BJ (cell line): ENCODE measurements at places on chromosomes 5 and 9.
A peak's percentile ranks its signal among the peaks of the same experiment; 100 is the strongest.

GRCh38 chr5:122611406-122611805 lies 163.5 kb upstream of the SNX2 start:
- DNase-seq: no peak

DNA sequence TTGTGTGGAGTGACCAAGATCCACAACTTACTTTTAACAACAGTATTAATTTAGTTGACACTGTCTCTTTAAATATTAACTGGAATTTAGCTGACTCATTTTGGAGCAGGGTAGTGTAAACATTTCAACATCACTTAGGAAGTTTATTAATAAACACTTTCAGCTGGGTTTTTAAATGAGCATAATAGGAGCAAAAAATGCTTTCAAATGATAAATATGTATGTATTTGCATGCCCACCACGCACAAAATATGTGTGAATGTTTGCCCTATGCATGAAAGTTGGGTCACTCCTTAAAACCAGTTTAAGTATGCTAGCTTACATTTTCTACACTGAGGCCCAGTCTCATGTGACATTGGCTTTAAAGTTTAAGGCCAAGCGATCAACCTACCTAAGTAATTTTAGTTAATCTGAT lies 2.9 kb downstream of the ZFAND5 start:
- DNase-seq: no peak

- DNase-seq: no peak
These were observed 49.8 kb downstream of the PRRC1 start for GRCh38 chr5:127567026-127567768.

DNA sequence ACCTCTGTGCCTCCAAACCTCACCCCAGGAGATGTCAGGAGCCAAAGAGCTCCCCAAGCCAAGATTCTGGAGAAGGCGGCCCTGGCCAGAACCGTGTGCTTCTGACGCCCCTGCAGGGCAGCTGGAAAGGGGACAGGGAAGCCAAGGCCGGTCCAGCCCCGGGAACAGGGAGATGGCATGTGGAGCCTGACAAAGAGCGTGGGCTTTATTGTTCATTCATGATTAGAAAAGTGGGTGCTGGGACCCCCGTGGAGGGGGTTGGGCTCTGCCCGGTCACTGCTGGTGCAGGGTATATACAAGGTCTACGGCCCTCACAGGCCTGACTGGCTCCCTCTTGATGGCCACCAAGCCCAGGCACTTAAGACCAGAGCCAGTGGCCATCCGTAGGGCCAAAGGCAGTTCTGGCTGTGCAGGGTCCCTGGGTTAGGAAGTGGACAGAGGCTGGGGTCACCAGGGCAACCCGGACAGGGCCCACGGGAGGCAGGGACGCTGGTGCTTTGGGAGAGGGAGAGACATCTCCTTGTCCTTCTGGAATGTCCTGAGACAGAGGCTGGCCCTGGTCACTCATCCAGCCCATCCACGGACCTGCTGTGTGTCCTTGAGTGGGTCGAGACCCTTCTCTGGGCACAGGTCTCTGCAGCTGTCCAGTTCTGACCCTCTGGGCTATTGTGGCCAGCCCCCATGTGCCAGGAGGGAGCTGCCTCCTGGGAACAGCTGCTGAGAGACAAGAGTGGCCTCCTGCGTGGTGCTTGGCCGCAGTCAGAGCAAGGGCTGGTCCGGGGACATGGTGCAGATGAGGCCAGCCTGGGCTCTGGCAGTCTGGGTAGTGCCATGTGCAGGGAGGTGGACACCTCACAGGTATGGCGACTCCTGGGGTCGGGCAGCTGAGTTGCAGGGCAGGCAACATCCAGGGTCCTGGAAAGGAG lies 12.5 kb downstream of the NINJ1 start:
- no peak for DNase-seq

GRCh38 chr5:160769301-160769700 lies 82.7 kb downstream of the ATP10B start:
- DNase-seq: no peak

- no peak for DNase-seq
These were observed 96.5 kb downstream of the TLE1 start for GRCh38 chr9:81592887-81593266.

- DNase-seq: peak; percentile 34
These were observed 65.2 kb downstream of the TRIO start for GRCh38 chr5:14208071-14209021.

GRCh38 chr9:106179191-106179590 lies 484.9 kb downstream of the TMEM38B start:
- DNase-seq: no peak

DNA sequence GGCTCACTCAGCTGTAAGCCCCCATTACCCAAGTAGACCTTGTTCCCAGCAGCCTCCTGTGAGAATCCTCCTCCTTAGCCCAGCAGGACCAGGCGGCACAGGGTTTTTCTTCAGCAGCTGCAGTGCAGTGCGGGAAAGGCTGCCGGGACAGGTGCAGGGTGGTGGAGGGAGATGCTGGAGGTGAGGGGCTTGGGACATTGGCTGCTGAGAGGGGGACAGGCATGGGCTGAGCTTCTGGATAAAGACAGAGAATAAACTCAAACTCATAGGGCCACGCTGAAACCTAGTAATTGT lies 174.7 kb downstream of the CACNA1B start:
- no peak for DNase-seq

DNA sequence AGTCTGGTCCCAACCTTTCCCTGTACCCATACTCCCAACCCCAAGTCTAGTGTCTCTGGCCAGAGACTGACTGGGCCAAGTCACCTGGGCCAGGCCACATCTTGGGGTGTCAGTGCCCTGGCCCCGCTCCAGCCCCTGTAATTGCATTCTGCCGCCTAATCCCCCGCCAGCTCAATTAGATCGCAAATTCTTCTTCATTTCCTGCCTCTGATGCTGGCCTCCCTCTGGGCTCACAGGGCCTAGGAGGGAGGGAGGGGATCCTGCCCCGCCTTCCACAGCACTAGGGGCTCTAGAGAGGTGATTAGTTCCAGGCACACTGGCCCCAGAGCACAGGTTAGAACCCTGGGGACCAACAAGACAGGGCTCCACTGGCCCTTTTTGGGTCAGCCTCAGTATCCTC lies 5.5 kb downstream of the CXXC5 start:
- no peak for DNase-seq

DNA sequence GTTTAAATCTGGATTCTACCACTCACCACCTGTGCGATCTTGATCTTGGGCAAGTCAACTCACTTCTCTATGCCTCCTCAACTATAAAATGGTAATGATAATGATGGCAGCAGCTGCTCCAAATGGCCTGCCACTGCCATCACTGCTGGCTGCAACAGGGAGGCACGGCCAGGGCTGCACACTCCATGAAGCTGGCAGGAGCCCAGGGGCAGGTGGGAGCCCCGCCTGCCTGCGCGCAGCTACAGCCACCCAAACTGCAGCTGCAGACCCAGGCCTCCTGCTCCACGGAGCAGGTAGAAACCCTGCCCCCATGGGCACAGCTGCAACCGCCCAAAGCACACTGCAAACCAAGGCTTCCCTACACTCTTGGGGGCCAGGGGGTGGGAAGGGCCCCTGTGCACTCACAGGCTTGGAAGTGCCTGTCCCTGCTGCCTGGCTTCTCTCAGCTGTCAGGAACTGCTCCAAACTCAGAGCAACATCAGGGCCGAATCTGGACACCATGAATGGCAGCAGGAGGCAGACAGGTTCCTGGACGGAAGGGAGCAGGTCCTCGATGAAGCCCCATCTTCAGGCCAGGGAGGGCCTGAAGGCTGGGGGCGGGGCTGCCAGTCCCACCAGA lies 57.6 kb downstream of the PRELID2 start:
- DNase-seq: no peak

GRCh38 chr5:17099946-17100345 lies 117.5 kb upstream of the BASP1 start:
- no peak for DNase-seq

- DNase-seq: no peak
These were observed 906 bp downstream of the SLC25A51 start for GRCh38 chr9:37902796-37903646.
